ENCODE measurements at places on chromosomes 12 and 14.

DNA sequence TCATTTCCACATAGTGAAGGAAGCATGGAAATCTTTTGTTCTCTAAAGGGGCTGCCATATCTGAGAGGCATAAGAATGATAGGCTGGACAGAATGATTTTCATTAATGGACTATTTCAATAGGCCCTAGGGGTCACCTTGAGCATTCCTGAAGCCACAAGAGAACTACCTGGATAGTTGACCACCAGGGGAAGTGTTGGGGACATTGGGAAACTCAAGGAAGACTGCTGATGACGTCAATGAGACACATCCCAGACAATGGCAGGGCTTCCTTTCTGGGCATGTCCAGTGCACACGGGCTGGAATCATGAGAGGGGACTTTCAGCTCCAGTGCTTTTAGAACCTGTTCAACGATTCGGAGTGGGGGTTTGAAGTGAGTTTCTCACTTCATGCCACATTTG lies 48.8 kb upstream of the CHST11 start:
- DNase-seq = no peak

- DNase-seq = peak; percentile 43
Observed at GRCh38 chr12:130775953-130776856, 60.1 kb upstream of the RIMBP2 start.

DNA sequence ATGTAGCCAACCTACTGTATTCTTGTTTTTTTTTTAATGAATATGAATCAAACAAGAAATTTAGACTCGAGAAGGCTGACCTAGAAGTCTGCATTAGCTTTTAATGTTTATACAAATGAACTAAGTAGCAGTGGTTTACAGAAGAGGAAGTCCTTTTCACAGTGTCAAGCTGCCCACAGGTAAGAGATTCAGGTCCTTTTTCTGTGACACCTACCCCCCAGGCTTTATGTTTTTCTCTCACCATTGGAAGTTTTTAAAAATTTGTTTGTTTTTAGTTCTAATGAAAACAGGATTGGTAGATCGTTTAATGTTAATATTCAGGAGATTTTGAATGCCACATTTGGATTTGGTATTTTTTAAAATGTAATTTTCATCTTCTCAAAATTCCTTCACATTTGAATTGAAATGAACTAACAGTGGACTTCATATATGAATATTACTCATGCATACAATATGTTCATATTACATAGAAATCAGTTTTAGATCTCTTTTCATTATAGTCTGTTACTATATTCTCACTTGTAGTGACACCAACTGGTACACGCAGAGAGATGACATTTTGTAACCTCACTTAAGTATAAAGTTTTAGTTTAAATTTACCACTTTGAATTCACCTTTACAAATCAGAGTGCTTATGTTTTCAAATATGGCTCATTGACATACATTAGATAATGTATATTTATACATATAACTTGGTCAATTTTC lies 29.7 kb downstream of the ATF7IP start:
- DNase-seq = no peak

DNA sequence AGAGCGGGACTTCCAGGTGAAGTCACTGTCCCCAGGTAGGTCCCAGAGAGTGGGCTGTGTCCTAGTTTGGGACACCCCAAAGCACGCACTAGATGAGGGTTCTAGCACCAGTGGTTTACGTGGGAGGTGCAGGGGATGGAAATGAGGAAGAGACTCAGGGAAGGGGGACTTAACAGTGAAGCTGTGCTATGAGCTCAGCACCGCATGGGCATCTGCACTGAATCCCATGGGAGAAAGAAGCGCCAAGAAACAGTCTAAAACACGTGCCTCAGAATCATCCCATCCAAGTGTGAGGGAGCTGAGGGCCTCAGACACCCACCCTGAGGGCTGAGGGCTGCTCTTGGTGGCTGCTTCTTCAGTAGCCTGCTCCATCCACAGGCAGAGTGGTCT lies 71.5 kb upstream of the ZFP36L1 start:
- no peak for DNase-seq

GRCh38 chr14:51544901-51545300 lies 106.8 kb upstream of the FRMD6 start:
- DNase-seq = no peak

- DNase-seq = no peak
Observed at GRCh38 chr14:104239861-104240301, 101.5 kb downstream of the KIF26A start.

- no peak for DNase-seq
Observed at GRCh38 chr14:104712881-104713734, 10.9 kb upstream of the ADSS1 start.

GRCh38 chr14:68233101-68233784 lies 413.7 kb downstream of the RAD51B start:
- no peak for DNase-seq

GRCh38 chr14:93619176-93619793 lies 169.0 kb downstream of the PRIMA1 start:
- peak; percentile 13 for DNase-seq

DNA sequence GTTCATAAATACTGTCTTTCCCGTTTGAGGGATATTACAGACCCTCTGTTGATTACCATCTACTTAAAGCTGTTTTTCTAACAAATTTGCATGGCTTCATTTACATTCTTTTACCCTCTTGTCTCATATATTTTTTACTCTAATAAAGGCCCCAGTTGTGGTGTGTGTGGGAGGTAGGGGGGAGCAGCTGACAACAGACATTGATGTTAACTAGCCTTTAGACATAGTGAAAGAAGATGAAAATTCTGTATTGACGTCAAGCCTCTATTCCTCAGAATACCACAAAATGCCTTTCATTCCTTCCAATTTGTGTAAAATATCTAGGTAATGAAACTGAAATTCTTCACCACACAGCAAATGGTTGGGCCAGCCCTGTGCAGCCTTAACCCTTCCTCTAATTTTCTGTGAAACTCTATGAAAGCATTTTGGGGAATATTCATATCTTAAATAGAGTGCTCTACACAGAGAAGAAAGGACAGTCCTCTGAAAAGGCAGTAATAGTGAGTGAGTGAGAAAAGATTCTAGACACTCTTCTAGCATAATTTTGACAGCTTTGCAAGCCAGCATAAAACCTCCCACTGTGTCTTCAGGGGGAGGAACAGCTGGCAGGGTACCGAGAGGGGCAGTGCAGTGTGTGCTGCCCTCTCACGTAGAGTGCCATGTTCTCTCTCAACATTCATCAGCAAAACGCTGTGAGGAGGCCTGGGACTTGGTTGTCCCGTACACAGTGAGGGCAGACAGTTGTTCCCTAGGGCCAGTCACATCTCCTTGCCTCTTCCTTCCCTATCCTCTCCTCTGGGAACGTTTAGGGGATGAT lies 20.1 kb upstream of the CERS5 start:
- no peak for DNase-seq

DNA sequence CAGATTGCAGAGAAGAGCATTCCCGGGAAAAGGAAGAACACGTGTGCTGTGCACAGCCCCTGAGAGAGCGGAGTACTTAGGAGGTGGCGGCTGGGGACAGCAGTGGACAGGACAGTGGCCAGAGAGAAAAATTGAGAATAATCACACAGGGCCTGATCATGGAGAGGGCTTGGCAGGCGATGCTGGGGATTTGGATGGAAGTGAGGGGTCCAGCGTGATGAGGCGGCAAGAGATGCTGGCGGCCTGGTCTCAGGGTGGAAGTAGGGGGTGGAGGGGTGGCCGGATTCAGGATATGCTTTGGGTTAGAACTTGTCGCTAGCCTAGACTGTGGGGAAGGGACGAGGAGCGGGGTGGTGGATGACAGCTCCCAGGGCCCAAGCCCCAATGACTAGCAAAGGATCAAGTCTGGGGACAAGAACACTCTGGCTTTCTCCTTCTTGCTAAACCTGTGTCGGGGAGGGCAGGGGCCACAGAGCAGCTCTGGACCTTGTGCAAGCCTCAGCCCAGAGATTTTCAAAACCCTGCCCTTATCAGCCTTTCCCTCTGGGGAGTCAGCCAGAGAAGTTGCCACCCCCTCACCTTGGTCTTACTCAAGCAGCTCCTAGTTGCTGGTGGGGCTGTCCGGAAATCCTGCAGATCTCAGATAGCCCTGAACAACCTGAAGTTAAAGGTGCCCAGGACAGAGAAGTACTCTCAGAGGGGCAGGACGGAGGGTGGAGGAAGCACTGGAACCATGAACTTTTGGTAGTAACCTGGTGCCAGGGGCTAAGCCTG lies 1.3 kb downstream of the HVCN1 start:
- DNase-seq = no peak

- no peak for DNase-seq
Observed at GRCh38 chr12:47954467-47955045, 8.8 kb upstream of the TMEM106C start.

GRCh38 chr14:73785336-73785833 lies 66.2 kb upstream of the PTGR2 start:
- no peak for DNase-seq

DNA sequence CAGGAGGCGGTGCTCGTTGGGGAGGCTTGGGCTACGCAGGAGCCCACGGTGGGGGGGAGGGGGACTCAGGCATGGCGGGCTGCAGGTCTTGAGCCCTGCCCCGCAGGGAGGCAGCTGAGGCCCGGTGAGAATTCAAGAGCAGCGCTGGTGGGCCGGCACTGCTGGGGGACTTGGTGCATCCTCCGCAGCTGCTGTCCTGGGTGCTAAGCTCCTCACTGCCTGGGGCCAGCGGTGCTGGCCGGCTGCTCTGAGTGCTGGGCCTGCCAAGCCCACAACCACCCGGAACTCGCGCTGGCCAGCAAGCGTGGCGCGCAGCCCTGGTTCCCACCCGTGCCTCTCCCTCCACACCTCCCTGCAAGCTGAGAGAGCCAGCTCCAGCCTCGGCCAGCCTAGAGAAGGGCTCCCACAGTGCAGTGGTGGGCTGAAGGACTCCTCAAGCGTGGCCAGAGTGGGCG lies 3.2 kb downstream of the METTL25 start:
- no peak for DNase-seq

All from SHP77 treated with DMSO at 0.1 percent for 48 hours (cell line).